ENCODE measurements at places on chromosomes 5 and 9. TPM values are rescaled to one million over a fixed set of nuclear protein-coding genes. Genes with fewer than 3 reads are reported as not detected.

DNA sequence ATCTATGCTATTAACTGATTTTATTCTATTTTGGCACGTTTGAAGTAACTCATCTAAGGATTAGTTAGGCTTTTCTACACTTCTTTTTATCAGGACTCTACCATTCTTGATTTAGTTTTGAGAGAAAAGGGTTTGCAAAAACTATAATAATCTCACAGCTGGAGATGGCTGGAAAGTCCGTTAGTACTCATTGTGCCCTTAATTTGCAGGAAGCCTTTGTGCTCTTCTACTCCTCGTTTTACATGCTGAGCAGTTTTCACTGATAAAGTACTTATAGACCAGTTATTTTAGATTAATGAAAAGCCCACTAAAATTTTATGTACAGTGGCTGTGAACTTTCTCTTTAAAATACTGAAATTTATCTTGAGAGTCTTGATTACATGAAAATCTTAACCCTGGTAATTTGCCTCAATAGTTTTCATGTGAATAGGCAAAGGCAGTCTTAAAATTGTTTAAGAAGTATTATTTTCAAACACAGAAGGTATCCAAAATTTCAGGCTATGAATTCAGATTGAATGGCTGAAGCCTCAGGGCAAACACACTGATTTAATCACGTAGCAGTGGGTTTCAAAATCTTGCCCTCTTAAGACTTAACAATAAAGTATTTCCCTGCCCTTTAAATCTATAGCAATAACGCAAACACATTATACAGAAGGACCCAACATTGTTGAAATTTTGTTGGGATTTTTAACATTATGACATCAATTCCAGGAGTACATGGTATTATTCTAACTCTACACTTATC, 18.6 kb downstream of the MLLT3 start:
- DNase-seq = no peak
- no peaks in the 10 kb centered on the region for H3K36me3 ChIP-seq
- no peaks in the 10 kb centered on the region for H3K27me3 ChIP-seq
- H3K4me1 ChIP-seq = no peaks in the 10 kb centered on the region

DNA sequence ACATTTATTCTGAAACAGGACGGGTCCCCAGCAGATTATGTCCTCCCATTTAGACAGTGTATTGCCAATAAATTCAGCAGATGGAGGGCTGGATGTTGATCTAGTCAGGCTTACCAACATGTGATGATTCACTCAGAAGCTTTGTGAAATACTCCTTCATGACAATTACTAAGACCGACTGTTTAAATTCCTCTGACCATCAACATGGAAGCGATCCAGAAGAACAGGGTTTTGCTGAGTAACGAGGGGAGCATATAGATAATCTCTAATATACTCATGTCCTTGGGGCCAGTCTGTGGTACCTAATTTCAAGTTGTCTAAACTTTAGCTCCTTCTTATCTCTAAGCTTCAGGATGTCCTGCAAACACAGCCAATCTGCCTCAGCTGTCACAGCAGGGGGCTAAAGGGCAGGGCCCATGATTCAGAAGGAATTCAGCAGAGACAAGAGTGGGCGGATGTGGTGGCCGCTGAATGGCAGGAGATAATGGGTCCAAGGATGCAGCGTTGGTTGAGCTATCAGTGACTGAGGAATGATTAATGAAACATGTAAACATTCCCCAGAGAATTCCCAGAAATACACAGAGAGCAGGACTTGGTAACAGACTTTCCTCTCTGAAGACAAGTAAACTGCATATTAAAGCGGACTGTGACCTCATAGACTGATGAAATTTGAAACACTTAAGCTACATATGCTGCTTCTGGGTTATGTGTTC, 109.4 kb downstream of the ANKRD55 start:
- peak; percentile 98 for DNase-seq
- H3K27me3 ChIP-seq = no peaks in the 10 kb centered on the region
- peaks cover 26% of the 10 kb centered on the region for H3K4me1 ChIP-seq
- peak overlapping the region; percentile 57 for H3K27ac ChIP-seq

GRCh38 chr5:140044041-140044440, 942 bp upstream of the NRG2 start:
- no peaks in the 10 kb centered on the region for H3K36me3 ChIP-seq
- no peak overlapping the region for H3K27ac ChIP-seq
- DNase-seq = no peak
- peaks cover 68% of the 10 kb centered on the region for H3K27me3 ChIP-seq
- peaks cover 10% of the 10 kb centered on the region for H3K4me1 ChIP-seq

GRCh38 chr5:140051950-140052349, 8.9 kb upstream of the NRG2 start:
- H3K36me3 ChIP-seq = no peaks in the 10 kb centered on the region
- no peaks in the 10 kb centered on the region for H3K4me1 ChIP-seq
- H3K27me3 ChIP-seq = peaks cover 32% of the 10 kb centered on the region
- no peak for DNase-seq
- H3K27ac ChIP-seq = no peak overlapping the region

DNA sequence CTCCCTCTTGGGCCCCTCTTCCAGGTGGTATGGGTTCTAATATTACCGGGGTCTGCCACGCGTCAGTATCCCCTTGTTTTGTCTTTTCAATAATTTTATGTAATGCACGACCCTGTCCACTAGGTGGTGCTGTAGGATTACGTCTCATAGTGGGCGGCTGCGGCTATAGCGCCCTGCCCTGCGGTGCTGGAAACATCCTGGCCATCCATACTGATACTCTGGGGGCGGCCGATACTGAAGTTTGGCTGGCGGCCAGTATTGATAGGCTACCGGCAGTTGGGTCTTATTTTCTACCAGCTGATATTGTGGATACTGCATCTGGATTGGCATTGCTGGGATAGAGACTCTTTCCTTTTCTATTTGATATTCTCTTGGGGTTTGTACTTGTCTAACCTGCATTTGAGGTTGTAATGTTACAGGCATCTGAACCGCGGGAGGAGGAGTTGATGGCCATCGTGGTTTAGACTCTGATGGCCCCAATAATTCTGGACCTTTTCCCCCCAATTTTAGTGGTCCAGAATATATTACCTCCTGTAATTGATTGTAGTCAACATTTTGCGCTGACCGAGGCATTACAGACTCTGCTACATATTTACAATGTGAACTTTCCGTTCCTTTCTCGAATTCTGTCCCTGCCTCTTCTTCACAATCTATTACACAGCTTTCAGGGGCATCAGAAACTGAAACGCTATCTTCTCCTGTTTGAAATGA, 3.3 kb upstream of the TMEM141 start:
- H3K4me3 ChIP-seq = peak overlapping the region; percentile 8
- peak; percentile 77 for DNase-seq
- H3K36me3 ChIP-seq = peaks cover 6% of the 10 kb centered on the region
- no peaks in the 10 kb centered on the region for H3K27me3 ChIP-seq
- H3K4me1 ChIP-seq = peaks cover 42% of the 10 kb centered on the region

- no peaks in the 10 kb centered on the region for H3K4me1 ChIP-seq
- no peaks in the 10 kb centered on the region for H3K27me3 ChIP-seq
- no peak for DNase-seq
- H3K4me3 ChIP-seq = no peak overlapping the region
Measured at GRCh38 chr5:145906401-145906800, 30.0 kb upstream of the SH3RF2 start.

GRCh38 chr9:90167914-90168313, 474.7 kb downstream of the DIRAS2 start:
- no peak for DNase-seq
- H3K4me3 ChIP-seq = no peak overlapping the region
- H3K4me1 ChIP-seq = peaks cover 11% of the 10 kb centered on the region
- H3K27ac ChIP-seq = no peak overlapping the region
- H3K27me3 ChIP-seq = no peaks in the 10 kb centered on the region
- no peaks in the 10 kb centered on the region for H3K36me3 ChIP-seq

GRCh38 chr9:91359734-91360470, 1.8 kb downstream of the AUH start:
- H3K27ac ChIP-seq = peak overlapping the region; percentile 74
- H3K4me1 ChIP-seq = peaks cover 8% of the 10 kb centered on the region
- no peaks in the 10 kb centered on the region for H3K27me3 ChIP-seq
- DNase-seq = no peak

DNA sequence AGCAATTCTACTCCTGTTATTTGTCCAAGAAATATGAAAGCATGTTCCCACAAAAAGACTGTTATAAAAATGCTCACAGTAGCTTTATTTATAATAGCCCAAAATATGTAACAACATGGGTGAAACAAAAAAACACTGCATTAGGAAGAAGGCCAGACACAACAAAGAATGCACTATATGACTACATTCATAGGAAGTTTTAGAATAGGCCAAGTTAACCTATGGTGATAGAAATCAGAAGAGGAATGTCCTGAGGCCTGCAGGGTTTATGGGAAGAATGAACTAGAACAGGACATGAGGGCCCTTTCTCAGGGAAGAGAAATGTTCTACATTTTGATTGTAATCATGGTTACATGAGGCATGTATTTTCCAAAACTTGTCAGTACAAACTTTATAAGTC, 24.7 kb upstream of the TAS2R1 start:
- no peak for DNase-seq
- no peaks in the 10 kb centered on the region for H3K36me3 ChIP-seq
- H3K27me3 ChIP-seq = no peaks in the 10 kb centered on the region
- no peak overlapping the region for H3K4me3 ChIP-seq
- H3K4me1 ChIP-seq = no peaks in the 10 kb centered on the region

DNA sequence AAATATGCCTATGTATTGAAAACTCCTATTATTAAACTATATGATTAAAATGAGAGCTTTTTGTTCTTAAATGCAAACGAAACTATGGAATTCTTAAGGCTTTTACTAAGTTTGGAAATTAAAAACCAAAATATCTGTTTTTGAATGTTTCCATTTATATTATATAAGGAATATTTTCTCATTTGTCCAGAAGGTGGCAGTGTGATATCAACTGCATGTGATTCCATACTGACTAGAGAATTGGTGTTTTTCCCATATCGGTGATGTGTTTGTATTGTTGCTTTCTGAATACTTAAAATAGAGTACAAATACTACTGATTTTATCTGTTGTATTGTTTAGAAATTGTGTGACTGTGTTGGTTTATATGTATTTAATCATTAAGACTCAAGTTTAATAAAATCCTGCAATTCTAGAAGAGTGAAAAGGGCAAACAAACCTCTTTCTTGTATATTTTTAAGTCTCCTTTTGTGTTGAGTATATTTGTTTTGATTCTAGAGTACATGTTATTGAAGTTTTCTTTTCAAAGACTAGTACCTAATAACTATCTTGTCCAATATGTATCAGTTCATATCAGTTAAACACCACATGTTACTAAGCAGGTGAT, 320.8 kb downstream of the CCDC171 start:
- no peak overlapping the region for H3K27ac ChIP-seq
- H3K4me3 ChIP-seq = no peak overlapping the region
- H3K27me3 ChIP-seq = no peaks in the 10 kb centered on the region
- H3K4me1 ChIP-seq = no peaks in the 10 kb centered on the region
- DNase-seq = peak; percentile 17

- no peak overlapping the region for H3K27ac ChIP-seq
- H3K4me1 ChIP-seq = peaks cover 31% of the 10 kb centered on the region
- no peak for DNase-seq
- H3K36me3 ChIP-seq = no peaks in the 10 kb centered on the region
- H3K4me3 ChIP-seq = no peak overlapping the region
Measured at GRCh38 chr9:129187042-129187441, 9.0 kb upstream of the IER5L start.

TBC1D2 gene
- polyA plus RNA-seq = 30.1 TPM

ERAP2 gene
- 7.7 TPM for polyA plus RNA-seq

All from large intestine (tissue), 12 donors.